Gastroesophageal sphincter (tissue), 4 donors: ENCODE measurements at places on chromosomes 12 and 14.
A peak's percentile ranks its signal among the peaks of the same experiment; 100 is the strongest.

DNA sequence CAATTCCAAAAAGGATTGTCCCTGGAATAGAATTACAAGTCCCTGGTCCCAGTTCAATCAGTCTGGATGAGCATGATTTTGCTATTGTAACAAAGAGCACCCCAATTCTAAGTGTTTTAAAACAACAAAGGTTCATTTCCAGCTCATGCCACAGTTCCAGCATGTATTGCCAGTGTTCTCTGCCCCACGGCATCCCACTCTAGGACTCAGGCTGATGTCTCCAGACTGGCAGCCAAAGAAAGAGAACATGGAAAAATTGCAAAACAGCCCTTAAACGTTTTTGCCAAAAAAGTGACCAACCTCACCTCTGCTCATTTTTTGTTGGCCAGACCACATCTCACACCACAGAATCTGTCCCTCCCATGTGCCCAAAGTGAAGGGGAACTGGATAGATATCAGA, 116.0 kb upstream of the PLXNC1 start:
- no peaks in the 10 kb centered on the region for H3K27me3 ChIP-seq
- H3K36me3 ChIP-seq: no peaks in the 10 kb centered on the region
- no peak for ATAC-seq
- H3K4me1 ChIP-seq: no peaks in the 10 kb centered on the region

- no peaks in the 10 kb centered on the region for H3K27me3 ChIP-seq
- no peak overlapping the region for H3K27ac ChIP-seq
- no peak overlapping the region for H3K4me3 ChIP-seq
- ATAC-seq: peak; percentile 84
- no peaks in the 10 kb centered on the region for H3K36me3 ChIP-seq
- no peaks in the 10 kb centered on the region for H3K4me1 ChIP-seq
Observed at GRCh38 chr12:91355150-91356006, 172.8 kb upstream of the DCN start.

- no peak overlapping the region for H3K4me3 ChIP-seq
- H3K27me3 ChIP-seq: peaks cover 7% of the 10 kb centered on the region
- no peak for ATAC-seq
- H3K4me1 ChIP-seq: no peaks in the 10 kb centered on the region
- no peak overlapping the region for H3K27ac ChIP-seq
- no peaks in the 10 kb centered on the region for H3K36me3 ChIP-seq
Observed at GRCh38 chr12:52524241-52524897, 4.2 kb upstream of the KRT5 start.

DNA sequence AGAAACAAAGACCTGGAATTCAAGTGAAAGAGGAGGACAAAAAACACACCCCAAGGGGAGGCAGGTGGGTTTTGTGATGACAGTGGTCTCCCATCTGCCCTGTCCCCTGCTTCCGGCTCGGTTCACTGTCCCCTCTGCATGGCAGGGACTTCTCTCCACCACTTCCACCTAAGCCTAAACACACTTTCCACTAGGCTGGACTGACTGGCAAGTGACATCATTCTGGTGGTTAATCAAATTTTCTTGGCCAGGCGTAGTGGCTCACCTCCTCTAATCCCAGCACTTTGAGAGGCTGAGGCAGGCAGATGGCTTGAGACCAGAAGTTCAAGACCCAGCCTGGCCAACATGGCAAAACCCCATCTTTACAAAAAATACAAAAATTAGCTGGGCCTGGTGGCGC, 11.9 kb downstream of the PLEKHG6 start:
- H3K4me1 ChIP-seq: peaks cover 2% of the 10 kb centered on the region
- no peak for ATAC-seq
- no peak overlapping the region for H3K4me3 ChIP-seq

- H3K27me3 ChIP-seq: no peaks in the 10 kb centered on the region
- H3K4me1 ChIP-seq: peaks cover 10% of the 10 kb centered on the region
- peak; percentile 53 for ATAC-seq
- H3K4me3 ChIP-seq: no peak overlapping the region
- no peaks in the 10 kb centered on the region for H3K36me3 ChIP-seq
- peak overlapping the region; percentile 35 for H3K27ac ChIP-seq
Observed at GRCh38 chr12:10101042-10101579, 2.3 kb upstream of the CLEC1A start.
